AG09309 (cell line): ENCODE measurements at places on chromosomes 1 and 21.

DNA sequence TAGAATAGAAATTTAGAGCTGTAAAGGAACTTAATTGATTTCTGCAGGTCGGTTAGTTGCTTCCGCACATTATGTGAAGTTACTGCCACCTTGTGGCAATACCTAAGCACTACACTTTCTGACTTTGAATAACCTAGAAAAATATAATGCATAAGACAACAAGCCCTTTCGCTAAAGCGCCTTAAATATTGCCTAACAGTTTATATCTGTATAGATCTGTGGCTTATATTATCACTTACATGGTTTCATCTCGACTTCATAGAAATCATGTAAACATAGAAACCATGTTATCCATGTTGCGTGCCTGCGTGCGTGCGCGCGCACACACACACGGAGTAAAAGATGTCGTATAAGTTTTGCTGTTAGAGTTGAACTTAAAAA lies 10.9 kb upstream of the IFI16 start:
- DNase-seq = no peak

DNA sequence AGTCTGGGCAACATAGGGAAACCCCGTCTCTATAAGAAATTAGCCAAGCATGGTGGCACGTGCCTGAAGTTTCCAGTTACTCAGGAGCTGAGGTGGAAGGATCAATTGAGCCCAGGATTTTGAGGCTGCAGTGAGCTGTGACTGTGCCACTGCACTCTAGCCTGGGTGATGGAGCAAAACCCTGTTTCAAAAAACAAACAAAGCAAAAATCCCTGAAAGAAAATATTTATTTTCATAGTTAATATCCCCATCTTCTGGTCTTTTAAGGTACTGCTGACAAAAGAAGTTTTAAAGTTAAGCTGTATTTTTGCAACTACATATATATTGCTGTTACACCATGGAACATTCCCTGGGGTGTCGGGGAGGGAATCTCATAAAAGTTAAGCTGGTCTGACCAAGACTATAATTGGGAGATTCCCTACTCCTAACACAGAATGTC lies 26.0 kb downstream of the VAMP4 start:
- DNase-seq = no peak

DNA sequence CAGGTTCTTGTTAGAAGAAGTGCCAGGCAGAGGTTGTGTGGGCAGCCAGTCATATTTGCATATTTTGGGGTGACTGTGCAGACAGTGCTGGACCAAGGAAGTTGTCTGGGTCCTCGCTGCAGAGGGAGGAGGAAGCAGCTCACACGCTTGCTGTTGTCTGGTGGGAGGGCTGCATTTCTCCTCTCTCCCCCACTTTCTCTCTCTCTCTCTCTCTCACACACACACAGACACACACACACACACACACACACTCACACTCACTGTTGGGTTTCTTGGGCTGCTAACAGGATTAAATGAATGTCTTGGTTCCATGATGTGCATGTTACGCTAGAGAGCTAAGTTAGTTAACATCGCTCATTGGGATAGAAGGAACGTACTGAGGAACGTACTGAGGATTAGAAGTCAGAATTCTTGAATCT lies 72.9 kb downstream of the AGPAT3 start:
- no peak for DNase-seq

- DNase-seq = no peak
Measured at GRCh38 chr1:66831529-66832239, 30.6 kb upstream of the INSL5 start.

- no peak for DNase-seq
Measured at GRCh38 chr1:225896937-225897549, 8.1 kb upstream of the LEFTY1 start.

DNA sequence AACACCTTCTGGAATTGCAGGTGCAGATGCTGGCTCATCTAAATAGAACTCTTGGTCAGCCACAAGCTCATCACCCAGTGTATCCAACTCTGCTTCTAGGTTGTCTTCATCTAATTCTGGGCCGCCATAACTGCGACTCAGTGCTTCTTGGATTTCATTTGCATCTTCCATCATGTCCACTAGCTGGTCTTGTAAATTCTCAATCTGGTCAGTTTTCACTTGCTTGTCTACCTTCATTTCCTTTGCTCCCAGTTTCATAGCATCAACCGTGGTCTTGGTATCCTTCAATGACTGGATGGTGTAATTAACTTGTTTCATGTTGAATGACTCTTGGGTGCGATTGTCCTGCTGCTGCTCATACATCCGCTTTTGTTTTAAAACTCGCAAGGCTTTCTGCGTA lies 10.3 kb downstream of the ZBED6 start:
- no peak for DNase-seq

DNA sequence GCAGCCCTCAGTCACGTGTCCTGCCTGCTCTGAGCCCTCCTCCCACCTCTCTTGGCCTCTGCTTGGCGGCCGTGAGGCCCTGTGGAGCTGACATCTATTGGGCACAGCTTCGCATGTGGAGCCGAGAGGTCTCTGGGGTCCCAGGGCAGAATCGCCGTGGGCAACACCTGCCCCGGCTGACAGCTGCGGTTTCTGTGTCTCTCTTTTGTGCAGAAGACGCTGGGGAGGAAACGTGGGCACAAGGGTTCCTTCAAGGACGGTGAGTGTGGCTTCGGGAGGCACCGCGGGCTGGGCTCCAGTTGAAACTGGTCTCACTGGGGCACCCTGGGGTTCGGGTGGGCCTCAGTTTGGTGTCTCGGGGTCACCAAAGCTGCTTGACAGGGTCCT lies 11.5 kb downstream of the ARHGEF16 start:
- no peak for DNase-seq

DNA sequence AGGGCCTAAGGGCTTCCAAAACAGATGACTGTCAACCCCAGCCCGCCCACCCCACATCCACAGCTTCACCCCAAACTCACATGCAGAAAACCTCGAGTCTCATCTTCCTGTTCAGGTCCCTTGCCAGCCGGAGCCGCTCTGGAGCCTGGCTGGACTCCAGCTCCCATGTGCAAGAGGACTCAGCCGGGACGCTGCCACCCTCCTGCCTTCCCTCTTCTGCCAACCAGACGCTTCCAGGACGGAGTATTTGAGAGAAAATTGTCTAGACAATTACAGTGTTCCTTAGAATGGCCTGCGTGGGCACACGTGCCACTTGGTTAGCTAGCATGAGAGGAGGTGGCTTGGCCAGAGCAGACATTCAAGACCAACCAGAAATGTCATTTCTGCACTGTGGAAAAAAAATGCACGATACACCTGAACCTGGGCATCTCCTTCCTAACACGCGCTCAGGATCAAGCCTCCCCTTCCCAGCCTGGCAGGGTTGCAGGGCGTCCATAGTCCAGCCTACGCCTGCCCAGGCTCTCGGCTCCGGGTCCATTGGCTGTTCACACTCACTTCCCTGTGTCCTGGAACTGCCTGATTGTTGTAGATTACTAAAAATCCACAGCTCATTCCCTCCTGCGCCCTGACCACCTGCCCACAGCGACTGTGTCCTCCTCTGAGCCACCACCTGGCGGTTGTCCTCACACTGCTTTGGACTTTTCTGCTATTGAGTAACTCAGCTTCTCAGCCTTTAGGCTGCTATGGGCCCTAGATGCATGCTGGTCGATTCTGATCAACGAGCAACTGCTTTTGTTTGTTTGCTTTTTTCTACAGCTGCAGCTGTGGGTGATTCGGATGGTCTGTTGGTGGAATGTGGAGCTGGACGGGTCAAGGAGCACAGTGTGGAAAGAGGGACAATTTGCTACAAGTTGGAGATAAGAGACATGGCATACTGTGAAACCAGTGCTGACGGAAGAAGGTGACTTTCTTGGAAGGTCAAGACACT lies at the start of gene CLDN14:
TSS of gene CLDN14 (minus strand) at position 708 of the 988 bp plus-strand sequence. CDS start 18,427 bp downstream, outside the sequence.
- no peak for DNase-seq

DNA sequence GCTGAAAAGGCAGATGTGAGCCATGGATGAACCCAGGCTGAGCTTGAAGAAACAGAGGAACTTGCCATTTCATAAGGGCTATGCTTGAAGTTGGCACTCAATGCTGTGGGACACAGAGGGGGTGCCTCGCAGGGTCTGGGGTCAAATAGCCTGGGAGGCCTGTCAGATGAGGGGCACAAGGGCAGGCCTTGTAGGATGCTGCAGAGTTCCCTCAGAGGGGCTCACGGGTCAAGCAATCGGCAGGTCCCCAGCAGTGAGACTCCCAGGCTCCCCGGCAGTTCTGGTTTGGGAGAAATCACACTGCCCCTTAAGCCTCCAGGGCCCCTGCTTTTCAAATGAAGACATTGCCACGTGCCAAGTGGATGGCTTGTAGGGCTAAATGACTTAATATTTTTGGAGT lies 116.7 kb upstream of the GRIK3 start:
- DNase-seq = no peak

GRCh38 chr21:30769724-30770431 lies 14.7 kb upstream of the KRTAP21-1 start:
- no peak for DNase-seq

- no peak for DNase-seq
Measured at GRCh38 chr1:217139513-217139912, 416.3 kb upstream of the ESRRG start.

DNA sequence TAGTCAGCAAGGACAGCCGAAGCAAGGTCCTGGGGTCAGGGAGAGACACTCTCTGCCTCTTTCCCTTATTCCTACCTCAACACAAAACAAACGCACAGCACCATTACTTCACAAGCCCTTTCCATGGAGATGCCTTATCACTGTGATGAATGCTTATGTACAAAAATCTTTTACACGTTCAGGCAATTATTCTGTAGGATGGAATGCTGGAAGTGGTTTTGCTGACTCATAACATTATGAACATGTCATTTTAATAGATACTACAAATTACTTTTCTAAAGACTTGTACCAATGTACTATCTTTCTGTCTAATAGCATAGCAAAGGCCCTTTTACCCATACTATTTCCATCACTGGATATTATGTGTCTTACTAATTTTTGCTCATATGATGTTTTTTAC lies 98.4 kb downstream of the TTLL7 start:
- no peak for DNase-seq

GRCh38 chr1:212073490-212073889 lies 37.9 kb downstream of the DTL start:
- DNase-seq = no peak

- no peak for DNase-seq
Measured at GRCh38 chr1:65278376-65279069, 30.8 kb upstream of the DNAJC6 start.

DNA sequence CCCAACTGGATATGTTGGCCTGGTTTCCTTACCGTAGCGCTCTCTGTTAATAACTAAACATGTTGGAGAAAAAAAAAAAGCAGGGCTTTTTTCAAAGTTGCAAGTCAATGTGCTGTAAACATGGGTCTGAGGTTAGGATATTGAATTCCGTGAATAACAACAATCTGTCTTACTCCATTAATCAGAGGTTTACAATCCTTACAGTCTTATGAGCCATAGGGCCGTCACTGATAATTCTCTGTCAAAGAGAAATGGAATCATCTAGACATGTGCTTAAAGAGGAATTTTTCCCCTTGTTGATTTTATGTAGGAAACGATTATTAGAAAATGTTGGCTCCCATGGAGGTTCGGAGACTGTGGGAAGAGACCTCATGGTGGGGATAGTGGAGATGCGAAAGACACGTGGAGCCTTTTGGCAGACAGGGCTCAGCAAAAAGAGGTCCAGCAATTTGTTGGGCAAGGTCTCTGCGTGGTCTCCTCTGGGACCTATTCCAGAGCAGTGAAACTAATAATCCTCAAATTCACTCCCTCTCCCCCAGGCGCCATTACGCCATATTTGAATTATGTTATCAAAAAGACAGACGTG lies 83.5 kb upstream of the CLDN14 start:
- no peak for DNase-seq

DNA sequence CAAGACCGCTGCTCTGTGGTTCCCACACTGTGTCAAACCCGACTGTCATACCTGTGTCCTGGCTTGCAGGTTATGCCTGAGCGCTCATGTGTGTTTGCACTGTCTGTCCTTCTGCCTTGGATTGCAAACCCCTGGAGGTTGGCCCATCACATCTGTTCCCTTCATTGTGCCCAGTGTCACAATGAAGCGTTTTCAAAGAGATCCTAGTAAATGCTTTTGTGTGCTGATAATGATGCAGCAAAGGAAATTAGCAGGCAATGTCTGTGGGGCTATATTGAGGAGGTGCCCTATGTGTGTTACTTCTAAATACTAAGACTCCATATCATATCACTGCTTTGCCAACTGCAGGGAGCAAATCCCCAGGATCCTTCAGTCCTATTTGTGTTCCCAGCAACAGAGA lies 424.4 kb upstream of the NFIA start:
- DNase-seq = no peak

- DNase-seq = no peak
Measured at GRCh38 chr21:45406801-45407628, 2.0 kb downstream of the COL18A1 start.

DNA sequence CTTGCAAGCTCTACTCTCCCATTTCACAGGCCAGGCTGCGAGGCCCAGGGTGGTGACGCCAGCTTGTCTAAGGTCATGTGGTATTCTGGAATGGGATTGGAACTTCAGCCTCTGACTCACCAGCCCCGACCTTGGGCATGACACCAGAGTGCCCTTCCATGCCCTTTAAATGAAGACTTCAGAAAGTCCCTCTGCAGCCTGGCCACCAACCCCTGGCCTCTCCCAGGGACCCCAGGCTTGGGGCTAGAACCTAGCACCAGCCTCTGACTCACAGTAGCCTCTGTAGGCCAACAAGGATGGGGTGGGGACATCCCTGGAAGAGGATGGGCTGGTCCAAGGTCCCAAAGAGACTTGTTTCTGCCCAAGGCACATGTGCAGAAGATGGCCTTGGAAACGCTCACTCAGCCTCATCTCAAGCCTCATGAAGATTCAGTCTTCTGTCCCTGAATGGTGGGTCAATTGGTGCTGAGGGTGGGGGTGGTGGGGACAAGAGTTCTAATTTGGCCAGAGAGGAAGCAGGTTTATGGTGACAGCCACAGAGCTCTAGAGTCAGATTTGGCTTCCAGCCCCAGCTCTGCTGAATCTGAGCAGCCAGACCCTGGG lies 36.1 kb upstream of the RUNX3 start:
- no peak for DNase-seq

GRCh38 chr1:27656157-27656893 lies 15.7 kb downstream of the IFI6 start:
- DNase-seq = no peak

GRCh38 chr1:214003233-214003632 lies 15.5 kb downstream of the PROX1 start:
- no peak for DNase-seq

GRCh38 chr1:225480825-225481434 lies 53.1 kb upstream of the LBR start:
- no peak for DNase-seq

GRCh38 chr1:207264663-207265252 lies 56.7 kb upstream of the CD55 start:
- no peak for DNase-seq

- DNase-seq = no peak
Measured at GRCh38 chr21:41059871-41060270, 108.1 kb upstream of the BACE2 start.

- no peak for DNase-seq
Measured at GRCh38 chr1:53373246-53373645, 45.4 kb upstream of the LRP8 start.

DNA sequence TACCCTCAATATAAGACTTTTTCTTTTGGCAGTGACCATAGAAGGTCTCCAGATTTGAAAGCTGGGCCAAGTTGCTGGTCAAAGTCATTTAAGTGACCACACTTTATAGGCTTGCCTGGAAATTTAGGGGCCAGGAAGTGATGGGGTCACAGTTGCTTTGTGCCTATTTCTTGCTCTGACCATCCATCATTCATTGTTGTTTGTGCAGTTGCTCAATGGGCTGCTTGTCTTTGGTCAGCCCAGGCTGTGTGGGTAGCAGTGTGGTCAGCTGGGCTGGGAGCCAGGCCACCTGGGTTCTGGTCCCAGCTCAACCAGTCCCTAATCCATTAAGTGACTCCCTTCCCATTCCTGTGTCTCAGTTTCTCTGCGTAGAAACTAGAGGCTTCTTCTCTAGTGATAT lies 2.1 kb upstream of the OTUD7B start:
- DNase-seq = no peak
